NCI-H1694 treated with DMSO at 0.1 percent for 48 hours (cell line): ENCODE measurements at places on chromosomes 1 and 21.

DNA sequence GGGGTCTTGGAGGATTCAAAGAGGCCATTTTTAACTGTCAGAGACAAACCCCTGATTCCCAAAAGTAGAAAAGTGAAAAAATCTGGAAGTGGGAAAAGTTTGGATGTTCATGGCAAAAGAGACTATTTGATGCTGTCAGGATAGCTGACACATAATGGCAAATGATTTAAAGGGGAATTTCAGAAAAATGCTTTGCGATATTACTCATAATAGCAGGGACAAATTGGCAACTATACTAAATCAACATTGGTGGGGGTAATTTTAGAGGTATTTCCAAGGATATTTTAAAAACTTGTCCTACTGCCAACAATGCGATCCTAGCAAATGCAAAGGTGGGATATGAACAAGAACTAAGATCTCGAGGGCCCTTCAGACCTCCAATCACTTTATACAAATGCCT lies 5.3 kb upstream of the GSTM4 start:
- no peak for DNase-seq

DNA sequence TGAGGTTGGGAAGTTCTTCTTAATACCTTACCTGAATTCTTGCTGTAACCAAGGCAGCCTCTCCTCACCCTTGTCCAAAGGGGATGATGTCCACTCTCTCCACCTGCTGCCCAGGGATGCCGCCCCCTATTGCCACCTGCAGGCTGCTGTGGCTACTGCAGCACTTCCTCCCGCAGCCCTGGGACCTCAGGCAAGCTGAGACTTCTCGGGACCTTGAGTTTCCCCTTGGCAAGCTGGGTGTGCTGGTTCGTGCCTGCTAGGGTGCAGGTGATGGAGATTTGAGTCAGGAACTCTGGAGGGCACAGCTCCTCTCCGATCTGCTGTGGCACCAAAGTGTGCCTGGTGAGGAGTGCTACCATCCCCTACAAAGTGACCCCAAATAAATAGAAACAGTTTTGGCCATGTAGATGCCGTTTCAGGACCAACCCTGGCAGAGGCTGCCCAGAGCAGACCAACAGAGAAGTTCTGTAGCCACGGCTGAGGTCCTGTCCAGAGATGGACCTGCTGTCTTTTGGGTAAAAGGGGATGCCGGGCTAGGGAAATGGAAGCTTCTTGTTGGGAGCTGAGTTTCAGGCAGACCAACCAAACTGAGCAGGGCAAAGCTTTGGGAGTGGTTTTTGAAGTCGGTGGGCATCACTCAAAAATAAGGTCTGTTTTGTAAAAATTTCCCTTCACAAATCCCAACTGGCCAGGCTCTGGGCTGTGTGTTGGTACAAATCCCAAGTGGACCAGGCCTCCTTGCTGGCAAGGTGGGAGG lies 31.7 kb downstream of the RUNX3 start:
- DNase-seq: no peak

DNA sequence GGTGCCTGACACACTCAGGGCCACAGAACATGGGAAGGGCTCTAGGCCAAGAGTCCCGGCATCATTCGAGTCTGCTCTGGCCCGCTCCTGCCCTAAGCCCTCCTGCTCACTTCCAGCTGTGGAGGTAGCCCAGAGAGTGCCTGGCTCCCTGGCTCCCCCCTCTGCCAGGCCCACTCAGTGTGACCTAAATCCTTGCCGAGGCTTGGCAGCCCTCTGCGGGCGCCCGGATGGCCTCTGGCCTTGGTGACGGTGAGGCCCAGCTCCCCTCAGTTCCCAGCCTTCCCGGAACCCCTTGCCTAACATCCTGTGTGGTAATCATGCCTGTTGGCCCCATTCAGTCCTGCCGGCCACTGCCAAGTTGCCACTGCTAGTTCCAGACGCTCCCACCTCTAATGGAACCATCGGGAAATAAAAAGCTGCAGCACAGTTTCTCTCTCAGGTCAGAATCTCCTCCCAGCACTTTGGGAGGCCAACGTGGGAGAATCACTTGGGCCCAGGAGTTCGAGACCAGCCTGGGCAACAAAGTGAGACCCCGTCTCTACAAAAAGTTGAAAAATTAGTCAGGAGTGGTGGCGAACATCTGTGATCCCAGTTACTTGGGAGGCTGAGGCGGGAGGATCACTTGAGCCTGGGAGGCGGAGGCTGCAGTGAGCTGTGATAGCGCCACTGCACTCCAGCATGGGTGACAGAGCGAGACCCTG lies 1.2 kb upstream of the H6PD start:
- no peak for DNase-seq

DNA sequence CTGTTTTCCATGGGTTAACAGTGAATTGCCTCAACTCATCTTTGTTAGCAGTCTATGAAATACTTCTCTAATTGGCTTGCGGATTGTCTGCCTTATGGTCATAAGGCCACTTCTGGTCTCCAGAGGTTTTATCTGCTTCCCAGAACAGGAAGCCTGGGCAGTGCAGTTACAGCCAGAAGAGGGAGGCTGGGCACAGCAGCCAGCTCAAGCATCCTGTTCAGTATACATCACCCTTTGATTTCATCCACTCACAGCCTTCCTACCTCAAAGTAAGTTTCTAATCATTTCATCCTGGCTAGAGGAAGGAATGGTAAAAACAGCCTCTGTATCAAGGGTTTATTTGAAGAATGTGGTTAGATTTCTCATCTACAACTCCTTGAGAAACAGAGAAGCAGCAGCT lies 311.5 kb upstream of the DEPDC1 start:
- no peak for DNase-seq

DNA sequence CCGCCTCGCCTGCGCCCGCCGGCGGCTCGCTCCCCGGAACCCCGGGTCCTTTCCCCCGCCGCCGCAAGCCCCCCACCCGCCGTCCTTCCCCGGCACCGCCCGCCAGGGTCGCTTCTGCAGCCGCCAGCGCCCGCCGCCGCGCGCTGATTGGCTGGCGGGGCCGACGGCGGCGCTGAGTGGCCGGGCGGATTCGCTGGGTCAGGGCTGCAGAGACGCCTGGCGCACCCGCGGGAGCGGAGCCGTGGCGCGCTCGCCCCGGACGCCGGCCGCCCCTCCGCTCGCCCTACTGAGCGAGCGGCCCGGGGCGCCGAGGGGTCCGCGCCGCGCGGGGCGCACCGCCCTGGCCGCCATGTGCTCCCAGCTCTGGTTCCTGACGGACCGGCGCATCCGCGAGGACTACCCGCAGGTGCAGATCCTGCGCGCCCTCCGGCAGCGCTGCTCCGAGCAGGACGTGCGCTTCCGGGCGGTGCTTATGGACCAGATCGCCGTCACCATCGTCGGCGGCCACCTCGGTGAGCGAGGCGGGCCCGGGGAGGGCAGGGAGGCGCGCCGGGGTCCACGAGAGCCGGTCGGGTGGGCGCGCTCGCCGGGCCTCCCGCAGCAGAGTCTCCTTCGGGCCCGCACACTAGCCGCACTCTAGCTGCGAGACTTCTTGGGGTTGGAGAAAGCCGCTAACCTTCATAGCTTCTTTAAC lies at the start of gene RIMKLA:
TSS of gene RIMKLA (plus strand) at position 207 of the 694 bp plus-strand sequence. CDS start at position 350, 143 bp downstream.
- peak; percentile 61 for DNase-seq

- DNase-seq: no peak
Observed at GRCh38 chr1:11238311-11238710, 24.0 kb downstream of the MTOR start.

- DNase-seq: no peak
Observed at GRCh38 chr1:162008799-162009198, 14.9 kb downstream of the OLFML2B start.

DNA sequence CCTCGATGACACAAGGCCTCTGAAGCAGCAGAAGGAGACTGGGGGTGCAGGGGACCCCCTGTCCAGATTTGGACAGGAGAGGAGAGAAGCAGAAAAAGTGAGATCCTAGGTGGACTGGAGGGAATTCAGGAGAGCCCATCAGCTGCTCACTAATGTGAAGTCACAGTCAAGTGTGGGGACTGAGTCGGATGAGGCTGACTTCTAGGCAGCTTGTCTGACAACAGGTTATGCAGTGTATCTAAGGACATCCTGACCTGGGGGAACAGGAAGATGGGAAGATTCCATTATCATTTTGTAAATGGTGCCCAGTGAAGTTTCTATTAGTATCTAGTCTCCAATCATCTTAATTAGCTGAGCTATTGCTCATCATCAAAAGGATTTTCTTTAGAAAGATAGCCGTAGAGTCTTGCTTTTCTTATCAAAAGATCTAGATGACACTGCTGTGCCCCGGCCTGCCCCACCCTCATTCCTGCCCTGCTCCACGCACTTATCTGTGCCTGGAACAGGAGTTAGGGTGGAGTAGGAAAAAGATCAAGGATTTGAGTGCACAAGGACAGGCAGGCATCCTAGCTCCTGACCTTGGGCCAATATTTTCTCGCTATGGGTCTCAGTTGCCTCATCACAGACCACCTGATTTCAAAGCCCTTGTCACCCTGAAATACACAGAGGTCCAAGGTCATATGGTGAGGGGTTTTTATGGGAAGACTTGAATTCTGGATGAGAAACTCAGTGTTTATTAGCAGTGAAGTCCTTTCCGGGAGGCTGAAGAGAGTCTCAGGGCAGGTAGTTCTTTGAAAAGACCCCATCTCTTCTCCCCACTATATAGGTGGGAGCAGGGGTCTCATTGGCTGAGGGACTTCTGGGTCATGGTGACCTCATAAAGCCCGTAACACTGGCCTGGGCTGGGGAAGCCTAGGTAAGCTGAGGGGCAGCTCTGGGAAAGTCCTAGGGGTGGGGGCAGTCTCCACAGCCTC lies at the start of gene MROH7:
TSS of gene MROH7 (plus strand) at position 924 of the 974 bp plus-strand sequence. CDS start 11,141 bp downstream, outside the sequence.
- no peak for DNase-seq

DNA sequence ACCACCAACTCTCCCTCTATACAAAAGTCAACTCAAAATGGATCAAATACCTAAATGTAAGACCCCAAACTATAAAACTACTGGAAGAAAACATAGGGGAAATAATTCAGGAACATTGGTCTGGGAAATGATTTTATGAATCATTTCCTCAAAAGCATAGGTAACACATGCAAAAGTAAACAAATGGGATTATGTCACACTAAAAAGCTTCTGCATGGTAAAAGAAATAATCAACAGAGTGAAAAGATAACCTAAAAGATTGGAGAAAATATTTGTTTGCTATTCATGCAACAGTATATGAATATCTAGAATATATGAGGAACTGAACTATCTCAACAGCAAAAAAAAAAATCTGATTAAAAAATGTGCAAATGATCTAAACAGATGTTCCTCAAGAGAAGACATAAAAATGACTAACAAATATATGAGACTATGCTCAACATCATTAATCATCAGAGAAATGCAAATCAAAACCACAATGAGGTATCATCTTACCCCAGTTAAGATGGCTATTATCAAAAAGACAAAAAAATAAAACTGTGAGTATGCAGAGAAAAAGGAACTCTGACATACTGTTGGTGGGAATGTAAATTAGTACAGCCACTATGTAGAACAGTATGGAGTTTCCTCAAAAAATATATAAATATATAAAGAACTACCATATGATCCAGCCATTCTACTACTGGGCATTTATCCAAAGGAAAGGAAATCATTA lies 47.8 kb downstream of the VCAM1 start:
- DNase-seq: peak; percentile 42

GRCh38 chr1:22283596-22283995 lies 140.7 kb upstream of the WNT4 start:
- no peak for DNase-seq
